SJSA1 (cell line): ENCODE measurements at places on chromosomes 7 and 10.

DNA sequence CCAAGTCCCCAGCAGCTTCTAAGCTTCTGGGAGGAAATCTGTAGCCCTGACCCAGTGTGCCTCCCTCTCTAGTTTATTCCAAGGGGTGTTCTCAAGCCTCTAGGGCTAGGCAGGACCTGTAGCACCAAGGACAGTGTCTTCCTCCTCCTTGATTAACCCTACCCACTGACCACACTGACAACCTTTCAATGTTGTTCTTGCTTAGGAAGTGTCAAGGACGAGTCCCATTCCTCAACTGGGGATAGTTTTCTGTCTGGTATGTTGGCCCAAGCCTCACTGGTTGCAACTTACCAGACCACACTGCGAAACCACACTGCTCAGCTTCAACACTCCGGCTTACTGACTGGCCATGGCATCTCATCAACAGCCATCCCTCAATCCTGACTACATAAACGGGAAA, 100.0 kb downstream of the RNF216 start:
- DNase-seq, result no peak

GRCh38 chr10:112763916-112764520, 186.0 kb upstream of the TCF7L2 start:
- DNase-seq, result peak; percentile 95

- DNase-seq, result no peak
Measured at GRCh38 chr10:100730725-100731406, 14.5 kb upstream of the PAX2 start.

- DNase-seq, result no peak
Measured at GRCh38 chr7:151129960-151130591, 37.4 kb downstream of the GBX1 start.

DNA sequence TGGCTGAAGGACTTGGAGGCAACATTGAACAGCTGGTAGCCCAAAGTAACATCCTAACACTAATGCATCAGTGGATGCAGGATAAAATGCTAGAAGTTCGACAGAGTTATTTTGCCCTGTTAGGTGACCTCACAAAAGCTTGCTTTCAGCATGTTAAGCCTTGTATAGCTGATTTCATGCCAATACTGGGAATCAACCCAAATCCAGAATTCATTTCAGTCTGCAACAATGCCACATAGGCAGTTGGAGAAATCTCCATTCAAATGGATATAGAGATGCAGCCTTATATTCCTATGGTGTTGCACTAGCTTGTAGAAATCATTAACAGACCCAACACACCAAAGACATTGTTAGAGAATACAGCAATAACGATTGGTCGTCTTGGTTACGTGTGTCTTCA, 62.9 kb downstream of the CCSER2 start:
- DNase-seq, result no peak

DNA sequence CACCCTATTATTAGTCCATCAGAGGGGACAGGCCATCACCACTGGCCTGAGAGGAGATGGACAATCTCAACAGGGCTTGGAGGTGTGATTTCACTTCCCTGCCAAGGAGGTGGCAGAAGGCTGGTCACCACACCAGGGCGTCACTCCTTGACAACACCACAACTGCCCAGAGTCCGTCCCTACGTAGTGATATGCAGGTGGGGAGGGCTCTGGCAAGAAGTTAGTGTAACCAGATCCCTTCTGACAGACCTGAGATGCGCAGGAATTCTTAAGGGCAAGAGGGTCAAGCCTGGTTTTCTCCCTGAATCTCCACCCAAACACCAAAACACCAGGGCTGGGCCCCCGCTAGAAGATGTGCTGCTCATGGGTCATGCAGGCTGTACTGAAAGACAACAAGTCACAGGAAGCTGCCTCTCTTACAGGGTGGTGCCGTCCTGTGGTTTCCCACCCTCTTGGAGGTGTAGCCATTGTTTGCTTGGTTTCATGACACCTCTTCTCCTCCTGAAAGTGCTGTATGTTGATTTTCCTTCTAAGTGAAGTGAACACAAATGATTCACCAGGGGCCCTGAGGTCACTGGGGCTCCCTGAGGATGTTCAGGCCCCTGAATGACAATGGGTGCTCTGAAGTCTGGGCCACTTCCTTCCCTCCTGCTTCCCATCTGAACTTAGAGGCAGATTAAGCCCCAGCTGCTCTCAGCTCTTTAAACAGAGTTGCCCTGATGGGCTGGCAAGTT, 27.1 kb downstream of the ATXN7L1 start:
- peak; percentile 87 for DNase-seq

DNA sequence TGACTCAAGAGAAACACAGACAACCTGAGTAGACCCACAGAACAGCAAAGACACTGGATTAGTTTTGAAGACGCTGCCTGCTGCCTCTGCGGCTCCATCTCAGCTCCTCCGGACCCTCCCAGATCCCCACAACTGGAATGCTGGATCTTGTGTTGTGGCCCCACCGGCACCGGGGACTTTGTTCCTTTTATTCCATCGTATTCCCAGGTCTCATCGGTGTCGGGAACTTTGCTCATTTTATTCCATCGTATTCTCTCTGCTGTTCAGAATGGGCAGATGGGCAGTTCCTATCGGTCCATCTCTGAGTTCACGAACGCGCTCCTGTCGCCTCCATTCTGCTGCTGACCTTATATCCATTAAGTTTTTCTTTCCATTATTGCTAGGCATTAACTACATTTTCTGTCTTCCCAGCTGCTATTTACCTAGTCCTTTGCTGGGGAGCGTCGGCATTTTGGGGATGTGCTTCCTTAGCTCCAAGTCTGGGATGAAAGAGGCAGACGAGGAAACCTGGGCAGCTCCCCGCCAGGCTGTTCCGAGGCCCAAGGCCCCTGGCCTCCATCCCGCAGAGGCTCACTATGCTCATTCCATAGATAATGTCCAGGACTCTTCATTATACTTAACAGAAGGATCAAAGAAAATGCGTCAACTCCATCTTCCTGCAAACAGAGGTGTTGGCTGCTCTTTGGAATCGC, 192.4 kb downstream of the MAD1L1 start:
- no peak for DNase-seq

DNA sequence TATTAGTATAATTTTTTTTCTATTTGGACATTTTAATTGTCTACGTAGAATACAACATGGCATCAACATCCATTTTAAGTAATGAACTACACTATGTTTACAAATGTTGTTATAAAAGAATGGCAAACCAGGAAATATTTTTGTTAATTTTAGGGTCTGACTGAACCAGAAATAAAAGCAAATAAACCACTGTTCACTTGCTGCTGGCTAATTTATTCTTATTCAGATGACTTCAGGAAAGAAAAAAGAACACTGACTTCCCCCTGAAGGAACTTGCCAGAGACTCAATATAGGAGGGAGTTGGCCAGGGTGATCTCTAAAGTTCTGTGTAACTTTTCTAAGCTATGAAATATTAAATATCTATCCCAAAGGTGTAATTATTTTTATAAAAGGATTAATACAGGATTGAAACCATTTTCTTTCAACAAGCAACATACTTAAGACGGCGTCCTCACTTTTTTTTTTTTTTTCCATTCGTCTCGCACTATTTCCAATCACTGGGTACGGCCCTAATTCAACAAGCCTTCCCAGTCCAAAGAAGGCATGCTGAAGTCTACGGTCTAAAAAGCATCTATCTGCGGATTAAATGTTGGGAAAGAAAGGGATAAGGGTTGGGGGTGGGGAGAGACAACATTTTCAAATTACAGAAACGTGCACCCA, 1.2 kb downstream of the USP6NL start:
- DNase-seq, result no peak

GRCh38 chr10:106567629-106568028, 596.9 kb downstream of the SORCS1 start:
- no peak for DNase-seq

DNA sequence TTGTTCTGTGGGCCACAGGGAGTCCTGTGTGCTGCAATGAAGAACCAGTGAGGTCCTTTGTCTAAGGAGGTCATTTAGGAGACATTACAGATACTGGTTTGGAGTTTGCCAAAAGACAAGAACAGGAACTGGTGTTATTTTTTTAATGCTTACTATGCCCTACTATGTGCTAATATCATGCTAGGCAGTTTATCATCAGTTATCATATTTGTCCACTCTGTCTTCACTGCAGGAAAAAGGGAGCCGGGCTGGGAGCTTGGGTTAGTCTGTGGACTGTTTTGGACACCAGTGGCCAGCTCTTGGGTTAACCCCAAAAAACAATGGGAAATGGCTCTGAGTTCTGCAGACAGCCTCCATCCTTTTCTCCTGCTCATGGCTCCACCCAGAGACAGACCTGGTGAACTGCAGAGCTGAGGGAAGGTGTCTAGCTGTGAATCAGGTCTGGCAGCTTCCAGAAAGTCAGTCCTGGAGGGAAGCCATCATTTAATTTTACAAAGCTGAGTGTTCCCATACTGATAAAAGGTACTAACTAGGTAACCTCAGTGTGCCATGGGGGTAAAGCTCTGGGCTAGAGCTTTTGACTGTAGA, 101.2 kb upstream of the ZNF746 start:
- no peak for DNase-seq

GRCh38 chr7:149414745-149415390, 46.0 kb downstream of the ZNF777 start:
- no peak for DNase-seq

DNA sequence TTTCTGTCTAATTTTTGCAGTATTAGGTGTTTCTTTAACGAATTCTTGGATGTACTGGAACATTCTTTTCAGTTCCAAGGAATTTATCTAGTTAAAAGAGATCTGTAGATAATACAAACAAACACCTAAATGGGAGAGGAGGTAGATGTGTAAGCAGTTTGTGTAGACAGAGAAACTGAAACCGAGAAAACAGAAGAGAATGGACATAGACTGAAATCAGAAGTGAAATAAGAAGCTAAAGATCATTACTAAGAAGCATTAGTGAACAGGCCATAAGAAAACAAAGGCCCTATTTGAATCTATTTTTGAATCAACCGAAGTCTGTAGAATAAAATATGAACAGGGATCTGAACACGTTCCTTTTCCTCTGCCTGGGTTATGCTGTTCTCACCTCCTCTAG, 26.5 kb upstream of the TMEM229A start:
- no peak for DNase-seq

GRCh38 chr7:21916629-21917028, 29.1 kb downstream of the CDCA7L start:
- DNase-seq, result no peak

GRCh38 chr7:99143853-99144672, at the start of gene SMURF1:
TSS of gene SMURF1 (minus strand) at chr7:99144108. CDS start at chr7:99143780, 328 bp downstream.
- peak; percentile 81 for DNase-seq
